NCI-H2029 (cell line): ENCODE measurements at places on chromosomes 12 and 14.

- DNase-seq, result no peak
These were observed 31.8 kb downstream of the ELK3 start for GRCh38 chr12:96225994-96226399.

GRCh38 chr12:64147875-64148274 lies 74.2 kb downstream of the KICS2 start:
- DNase-seq, result no peak

- no peak for DNase-seq
These were observed 276.7 kb downstream of the RASSF9 start for GRCh38 chr12:85559536-85559935.

DNA sequence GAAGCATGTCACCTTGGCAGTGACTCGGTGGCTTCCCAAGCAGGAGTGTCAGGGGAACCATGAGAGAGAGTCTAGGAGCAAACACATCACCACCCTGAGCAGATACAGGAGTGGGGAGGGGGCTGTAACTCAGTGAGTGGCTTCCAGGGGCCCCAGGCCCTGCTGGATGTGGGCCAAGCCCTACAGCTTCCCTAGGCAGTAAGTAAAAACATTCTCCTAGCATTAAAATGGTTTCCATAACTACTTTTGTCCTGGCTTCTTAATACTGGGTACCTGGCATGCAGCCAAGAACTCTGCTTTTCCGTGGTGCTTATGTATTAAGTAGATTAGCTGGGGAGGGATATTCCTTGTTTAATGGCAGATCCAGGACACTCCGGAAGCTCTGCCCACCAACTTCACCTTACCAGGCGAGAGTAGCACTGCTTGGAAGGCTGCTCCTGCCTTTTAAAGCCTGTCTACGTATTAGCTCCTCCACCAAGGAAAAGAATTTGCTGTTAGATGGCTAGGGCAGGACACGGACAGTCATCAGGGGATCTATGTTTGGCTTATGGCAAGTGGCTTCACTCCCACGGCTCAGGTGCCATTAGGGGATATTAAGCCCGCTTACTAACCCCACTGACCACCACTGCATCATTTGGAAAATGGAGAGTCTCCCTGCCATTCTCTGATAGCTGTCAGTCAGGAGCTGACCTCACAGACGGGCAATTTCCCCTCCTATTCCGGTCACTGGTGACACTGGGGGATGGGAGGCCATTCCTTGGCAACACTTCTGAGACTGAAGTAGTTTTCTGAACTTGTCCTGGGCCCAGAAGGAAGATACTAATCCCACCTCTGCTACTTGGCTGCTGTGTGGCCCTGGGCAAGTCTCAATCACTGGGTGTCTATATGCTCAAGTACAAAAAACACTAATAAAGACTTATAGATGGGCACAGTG lies 22.8 kb downstream of the OTUB2 start:
- no peak for DNase-seq

GRCh38 chr12:98059659-98060343 lies 455.6 kb upstream of the TMPO start:
- no peak for DNase-seq

DNA sequence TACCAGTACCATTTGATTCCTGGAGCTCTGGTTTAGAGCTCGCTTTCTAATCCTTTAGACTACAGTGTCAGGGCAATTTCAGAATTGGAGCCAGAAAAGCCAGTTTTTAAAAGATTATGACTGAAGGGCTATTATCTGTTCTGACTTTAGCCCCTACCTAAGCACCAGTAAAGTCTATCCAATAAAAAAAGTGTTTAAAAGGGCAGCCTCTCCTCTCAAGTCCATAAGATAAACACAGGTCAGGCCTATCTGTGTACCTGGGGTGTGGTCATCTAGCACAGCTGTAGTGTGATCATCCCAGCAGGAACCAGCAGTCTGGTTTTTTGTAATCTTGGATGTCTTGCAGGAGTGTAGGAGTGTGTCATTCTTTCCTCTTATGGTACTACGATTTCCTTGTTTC lies 6.6 kb downstream of the APPL2 start:
- no peak for DNase-seq

GRCh38 chr14:99514552-99515300 lies 33.5 kb downstream of the CCNK start:
- no peak for DNase-seq

DNA sequence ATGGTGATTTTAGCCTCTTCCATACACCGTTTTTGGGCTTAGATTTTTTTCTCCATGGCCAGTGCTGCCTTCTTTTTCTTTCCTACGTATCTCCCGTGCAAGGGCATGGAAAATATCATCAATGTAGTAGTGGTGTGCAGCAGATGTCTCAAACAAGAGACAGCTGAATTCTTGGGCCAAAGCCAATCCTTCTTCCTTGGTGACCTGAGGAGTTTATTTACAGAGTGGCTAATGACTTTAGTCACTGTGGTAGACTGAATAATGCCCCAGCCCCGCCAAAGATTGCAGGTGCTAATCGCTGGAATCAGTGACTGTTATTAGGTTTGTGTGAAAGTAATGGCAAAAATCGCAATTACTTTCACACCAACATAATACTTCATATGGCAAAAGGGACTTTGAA lies 235.5 kb upstream of the NOS1 start:
- peak; percentile 84 for DNase-seq

- no peak for DNase-seq
These were observed 91.8 kb upstream of the ARID2 start for GRCh38 chr12:45637706-45638105.

- no peak for DNase-seq
These were observed 38.2 kb downstream of the BAZ2A start for GRCh38 chr12:56591961-56592360.

- DNase-seq, result no peak
These were observed 1.1 kb downstream of the NOC4L start for GRCh38 chr12:132145334-132145733.

DNA sequence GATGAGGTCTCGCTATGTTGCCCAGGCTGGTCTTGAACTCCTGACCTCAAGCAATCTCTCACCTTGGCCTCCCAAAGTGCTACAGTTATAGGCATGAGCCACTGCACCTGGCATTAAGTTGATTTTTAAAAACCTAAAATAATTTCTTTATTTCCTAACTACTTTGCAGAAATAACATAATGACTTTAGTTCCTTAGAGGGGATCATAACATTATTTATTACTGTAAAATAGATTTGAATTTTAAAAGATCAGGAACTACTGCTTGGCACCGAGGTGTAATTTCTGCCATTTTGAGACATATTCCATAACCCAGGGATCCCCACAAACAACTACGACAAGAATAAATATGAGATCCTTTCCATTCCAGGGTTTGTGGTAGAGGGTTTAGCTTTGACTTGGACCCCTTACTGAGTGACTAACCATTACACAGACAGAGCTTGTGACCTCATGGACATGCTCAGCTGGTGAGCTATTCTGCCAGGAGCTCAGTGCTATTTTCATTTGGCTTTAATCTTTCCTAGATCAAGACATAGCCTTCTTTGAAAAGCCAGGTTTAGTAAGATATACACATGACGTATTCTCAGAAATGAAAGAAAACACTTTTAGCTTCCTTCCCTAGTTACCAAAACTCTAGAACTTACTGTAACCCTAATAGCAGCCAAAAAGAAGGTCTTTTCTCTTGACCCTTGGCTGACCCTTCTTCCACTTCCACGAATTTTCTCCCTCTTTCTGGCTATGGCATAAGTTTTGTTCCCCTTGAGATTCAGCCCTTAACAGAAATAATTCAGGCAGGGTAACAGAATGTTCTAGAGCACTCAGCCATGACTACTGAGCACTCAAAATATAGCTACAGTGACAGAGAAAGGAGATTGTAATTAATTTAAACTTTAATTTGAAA lies 75.1 kb upstream of the NUDT4 start:
- DNase-seq, result no peak

GRCh38 chr12:50425589-50426258 lies 25.0 kb downstream of the LARP4 start:
- peak; percentile 70 for DNase-seq

GRCh38 chr12:2113119-2113912 lies 60.5 kb downstream of the CACNA1C start:
- DNase-seq, result no peak

GRCh38 chr12:42475106-42475505 lies 114.4 kb downstream of the PRICKLE1 start:
- no peak for DNase-seq

GRCh38 chr14:71703477-71703876 lies 228.8 kb upstream of the RGS6 start:
- DNase-seq, result no peak

DNA sequence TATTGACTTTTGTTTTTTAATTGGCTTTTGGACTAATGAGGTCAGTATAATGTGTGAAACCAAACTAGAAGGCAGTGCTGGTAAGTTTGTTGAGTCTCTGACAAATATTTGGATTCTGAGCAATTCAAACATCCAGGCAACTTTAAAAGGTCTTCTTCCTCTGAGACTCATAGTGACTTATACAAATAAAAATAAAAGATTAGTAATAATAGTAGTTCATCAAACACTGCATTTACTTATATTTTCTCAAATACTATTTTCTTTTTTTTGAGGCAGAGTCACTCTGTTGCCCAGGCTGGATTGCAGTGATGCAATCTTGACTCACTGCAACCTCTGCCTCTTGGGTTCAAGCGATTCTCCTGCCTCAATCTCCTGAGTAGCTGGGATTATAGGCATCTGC lies 337.9 kb downstream of the DAD1 start:
- DNase-seq, result no peak

DNA sequence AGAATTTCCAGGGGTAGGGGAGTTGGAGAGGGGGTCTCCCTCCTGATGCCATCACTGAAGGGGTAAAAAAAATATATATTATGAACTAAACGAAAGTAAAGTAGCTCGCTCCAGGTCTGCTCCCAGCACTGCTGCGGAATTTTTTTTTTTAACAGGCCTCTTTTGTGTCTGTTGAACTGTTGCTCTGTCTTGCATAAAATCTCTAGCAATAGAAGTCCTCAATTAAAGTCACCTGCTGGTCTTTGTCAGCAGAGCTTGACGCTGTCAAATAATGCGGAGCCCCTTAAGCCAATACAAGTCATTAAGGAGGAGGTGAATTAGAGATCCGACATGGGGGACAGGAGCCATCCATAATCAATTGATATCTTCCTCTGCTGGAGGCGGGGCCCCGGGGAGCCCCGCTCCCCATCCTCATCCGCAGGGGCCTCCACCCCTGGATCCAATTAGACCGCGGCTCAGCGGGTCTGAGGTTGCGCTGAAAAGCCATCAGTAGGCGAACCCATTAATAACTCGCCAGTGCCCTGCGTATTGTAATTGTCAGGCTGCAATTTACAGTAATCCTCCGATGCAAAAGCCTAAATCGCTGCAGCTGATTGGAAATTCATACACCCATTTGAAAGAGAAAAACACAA lies 85.6 kb downstream of the DICER1 start:
- DNase-seq, result no peak

- DNase-seq, result peak; percentile 76
These were observed 64.1 kb downstream of the ITPR2 start for GRCh38 chr12:26768611-26769603.

DNA sequence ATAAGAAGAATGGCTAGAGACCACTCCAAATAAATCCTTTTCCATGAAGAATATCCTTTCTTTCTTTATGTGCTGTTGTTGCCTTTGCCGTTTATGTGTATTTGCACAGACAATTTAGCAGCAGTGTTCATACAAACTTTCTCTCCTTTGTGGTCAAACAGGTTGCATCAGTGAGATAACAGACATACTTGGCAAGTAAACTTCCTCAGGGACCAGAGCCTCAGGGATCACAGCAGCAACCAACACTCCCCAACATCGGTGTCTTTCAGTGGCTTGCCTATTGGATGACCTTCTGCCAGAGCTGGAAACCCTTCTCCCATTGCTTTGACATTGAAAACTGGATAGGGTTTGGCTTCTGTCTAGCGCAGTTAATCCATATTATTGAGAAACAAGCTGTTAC lies 252.2 kb downstream of the BTG1 start:
- DNase-seq, result no peak

- DNase-seq, result no peak
These were observed 198.9 kb upstream of the CAND1 start for GRCh38 chr12:67070307-67070600.

DNA sequence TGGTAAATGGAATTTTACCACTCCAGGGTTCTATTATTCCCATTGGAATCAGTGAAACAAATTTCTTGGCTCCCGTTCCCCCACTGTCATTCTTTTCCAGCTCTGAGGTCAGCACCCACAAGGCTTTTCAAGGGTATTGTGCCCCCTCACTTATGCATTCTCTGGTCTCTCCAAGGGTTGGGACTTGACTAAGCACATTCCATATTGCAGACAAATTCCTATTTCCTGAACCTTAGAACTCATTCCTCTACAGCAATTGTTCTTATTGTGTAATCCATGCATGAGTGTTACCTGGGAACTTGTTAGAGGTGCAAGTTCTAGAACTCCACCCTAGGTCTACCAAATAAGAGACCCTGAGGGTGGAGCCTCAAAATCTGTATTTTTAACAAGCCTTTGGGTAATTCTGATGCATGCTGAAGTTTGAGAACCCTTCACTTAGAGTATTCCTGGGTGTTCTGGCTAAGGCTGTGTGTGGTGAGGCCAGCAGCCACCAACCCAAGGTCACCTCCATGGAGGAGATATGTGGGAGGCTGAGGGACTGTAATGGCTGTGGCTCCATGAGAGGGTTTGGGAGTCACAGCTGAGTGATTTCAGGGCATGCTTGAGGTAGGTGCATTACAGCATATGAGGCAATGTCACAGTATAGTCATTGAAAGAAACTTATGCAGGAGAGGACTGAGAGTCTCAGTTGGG lies 150.9 kb downstream of the TTC6 start:
- DNase-seq, result no peak

DNA sequence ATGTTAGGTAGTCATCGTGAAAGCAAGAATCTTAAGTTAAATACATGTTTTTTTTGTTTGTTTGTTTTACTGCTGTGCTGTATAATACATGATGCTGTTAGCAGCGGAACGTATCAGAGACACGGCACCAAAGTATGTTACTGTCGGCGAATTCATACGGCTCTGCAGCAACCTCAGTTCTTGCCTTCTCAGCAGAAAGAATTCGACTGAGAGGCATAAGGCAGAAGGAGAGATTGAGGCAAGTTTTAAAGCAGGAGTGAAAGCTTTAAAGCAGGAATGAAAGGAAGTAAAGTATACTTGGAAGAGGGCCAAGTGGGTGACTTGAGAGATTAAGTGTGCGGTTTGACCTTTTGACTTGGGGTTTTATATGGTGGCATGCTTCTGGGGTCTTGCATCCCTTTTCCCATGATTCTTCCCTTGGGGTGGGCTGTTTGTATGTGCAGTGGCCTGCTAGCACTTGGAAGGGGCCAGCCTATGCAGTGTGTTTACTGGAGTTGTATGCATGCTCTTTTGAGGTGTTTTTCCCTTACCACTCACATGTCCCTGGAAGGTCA lies 23.7 kb downstream of the LEMD3 start:
- no peak for DNase-seq

GRCh38 chr14:91009501-91010152 lies 50.8 kb downstream of the RPS6KA5 start:
- no peak for DNase-seq
